IMR-90 (cell line): ENCODE measurements at places on chromosomes 1 and 21. TPM values are rescaled to one million over a fixed set of nuclear protein-coding genes. Genes with fewer than 3 reads are reported as not detected.

PDE9A gene
- total RNA-seq: 0.56 and 0.90 TPM in 2 replicates

DNA sequence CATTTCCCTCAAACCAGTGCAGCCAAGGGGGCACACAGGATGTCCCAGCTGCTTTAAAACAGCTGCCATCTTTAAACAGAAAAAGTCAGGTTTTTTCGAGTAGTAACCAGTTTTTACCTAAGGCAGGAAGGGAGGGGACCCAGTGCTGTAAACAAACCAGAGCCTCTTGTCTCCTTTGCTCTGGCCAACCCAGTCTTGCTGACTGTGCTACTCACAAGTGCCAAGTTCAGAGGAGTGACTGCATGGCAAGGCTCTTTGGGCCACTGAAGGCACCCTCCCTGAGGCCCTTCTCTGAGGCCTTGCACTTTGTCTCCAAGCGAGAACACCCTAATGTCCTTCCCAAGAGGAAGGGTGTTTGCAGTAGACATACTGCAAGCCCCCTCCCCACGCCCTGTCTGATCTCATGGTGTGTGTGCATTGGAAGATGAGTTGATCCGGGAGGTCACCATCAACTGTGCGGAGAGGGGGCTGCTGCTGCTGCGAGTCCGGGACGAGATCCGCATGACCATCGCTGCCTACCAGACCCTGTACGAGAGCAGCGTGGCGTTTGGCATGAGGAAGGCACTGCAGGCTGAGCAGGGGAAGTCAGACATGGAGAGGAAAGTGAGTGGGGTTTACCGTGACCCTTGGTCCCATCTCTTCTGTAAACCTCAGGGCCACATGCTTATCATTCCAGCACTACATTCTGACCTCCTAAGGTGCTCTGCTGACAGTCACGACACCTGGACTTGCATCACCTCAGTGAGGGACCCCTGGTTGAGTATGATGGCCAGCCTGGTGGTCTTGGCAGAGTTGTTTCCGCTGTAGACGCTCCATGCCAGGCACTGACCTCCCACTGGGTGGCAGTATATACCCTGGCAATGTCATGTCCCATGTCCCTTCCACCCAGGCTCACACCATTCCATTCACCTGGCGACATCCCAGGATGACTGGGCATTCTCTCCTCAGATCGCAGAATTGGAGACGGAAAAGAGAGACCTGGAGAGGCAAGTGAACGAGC, 4.7 kb downstream of the DNALI1 start:
- peak; percentile 22 for DNase-seq

DNA sequence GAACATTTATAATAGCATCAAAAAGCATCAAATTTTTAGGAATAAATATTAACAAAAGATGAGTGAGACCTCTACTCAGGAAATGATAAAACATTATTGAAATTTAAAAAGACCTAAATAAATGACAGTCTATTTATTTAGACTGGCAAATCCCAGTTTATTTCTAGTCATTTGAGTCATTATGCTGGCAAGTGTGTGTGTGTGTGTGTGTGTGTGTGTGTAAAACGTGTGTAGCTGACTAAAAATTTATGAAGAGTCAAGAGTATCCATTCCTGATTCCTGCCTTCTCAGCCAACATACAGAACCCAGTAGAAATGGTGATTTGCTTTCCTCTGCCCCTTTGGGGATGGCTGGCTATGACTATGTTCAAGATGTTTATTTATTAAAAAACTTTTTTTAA, 46.2 kb downstream of the OSBPL9 start:
- peak; percentile 50 for DNase-seq

KCNJ15 gene
- under 0.01 TPM in 2 replicates for total RNA-seq

GRCh38 chr1:56532350-56532683, 47.0 kb downstream of the PLPP3 start:
- DNase-seq: peak; percentile 43

ZBTB40 gene
- total RNA-seq: 8.9 and 9.7 TPM in 2 replicates

DNA sequence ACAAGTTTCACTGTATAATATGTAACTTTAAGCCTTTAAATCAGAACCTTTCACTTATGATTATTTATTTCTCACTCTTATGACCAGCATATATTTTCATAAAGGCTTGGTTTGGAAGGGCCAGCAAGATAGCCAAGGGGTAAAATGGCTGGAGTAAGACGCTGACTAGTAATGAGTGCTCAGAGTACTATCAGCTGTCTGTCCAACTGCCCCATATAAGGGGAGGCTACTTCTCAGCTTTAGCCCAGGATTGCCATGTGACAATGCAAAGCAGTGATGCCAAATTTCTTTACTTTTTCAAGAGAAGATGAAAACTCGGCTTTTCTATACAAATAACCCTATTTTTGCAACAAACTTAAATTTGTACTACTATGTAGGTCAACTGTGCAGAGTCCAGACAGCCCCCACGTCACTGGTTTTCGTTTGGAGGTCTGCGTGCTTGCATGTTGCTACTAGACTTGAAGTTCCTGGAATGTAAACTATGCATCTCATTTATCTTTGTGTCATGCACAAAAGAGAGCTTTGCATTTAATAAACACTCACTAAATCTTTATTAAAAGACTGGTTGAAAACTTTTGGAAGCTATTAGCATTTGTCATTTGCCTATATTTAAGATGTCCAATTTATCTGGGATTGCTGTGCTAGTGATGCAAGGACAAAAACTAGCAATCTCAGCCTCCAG, 110.4 kb downstream of the TNFSF18 start:
- peak; percentile 90 for DNase-seq
